Upper lobe of right lung (tissue), 1 donor: ENCODE measurements at places on chromosomes 12 and 14.
A peak's percentile ranks its signal among the peaks of the same experiment; 100 is the strongest.

DNA sequence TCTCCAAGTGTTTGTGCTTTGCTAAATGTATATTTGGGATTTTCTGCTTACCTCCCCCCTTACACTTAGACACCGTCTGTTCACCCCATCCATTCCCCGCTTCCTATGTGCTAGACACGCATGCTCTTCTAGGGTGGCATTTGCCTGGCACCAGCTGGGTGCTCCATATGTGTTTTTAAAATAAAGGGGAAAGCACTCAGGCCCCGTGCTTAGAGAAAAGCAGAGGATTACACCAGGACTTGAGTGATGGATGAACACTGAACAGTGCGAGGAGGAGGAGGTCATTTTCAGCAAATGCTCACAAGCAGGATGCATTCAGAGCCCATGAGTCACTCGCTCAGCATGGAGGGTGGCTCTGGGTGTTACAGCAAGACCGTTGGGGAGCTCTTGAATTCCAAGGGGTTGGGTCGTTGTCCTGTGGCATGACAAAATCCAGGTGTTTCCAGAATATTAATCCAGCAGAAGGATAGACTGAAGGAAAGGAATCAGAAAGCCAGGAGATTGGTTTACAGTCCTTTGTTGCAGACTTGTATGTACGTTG lies 2.9 kb upstream of the BDKRB1 start:
- no peak for DNase-seq

DNA sequence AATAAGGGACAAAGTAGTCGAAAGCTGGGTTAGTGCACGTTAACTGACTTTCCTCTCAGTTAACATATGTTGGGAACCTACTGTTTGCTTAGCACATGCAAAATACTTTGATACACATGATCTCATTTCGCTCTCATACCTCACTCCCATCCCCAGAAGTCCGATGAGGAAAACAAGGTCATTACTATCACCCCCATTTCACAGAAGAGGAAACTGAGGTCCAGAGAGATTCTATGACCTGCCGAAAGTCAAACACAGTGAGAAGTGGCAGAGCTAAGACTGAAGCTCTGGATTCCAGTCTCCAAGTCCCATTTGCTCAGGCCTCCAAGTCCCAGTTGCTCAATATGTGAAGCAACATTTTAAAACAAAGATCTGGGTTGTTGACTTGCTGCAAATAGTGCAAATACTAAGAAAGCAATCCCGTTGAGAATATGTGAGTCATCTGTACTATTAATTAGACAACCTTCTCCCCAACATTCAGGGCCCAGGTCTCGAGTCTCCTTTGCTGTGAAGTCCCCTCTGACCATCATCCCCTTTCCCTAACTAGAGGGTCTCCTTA lies 170.6 kb upstream of the PWP1 start:
- no peak for DNase-seq

GRCh38 chr12:80805106-80805505 lies 88.4 kb downstream of the MYF5 start:
- no peak for DNase-seq

DNA sequence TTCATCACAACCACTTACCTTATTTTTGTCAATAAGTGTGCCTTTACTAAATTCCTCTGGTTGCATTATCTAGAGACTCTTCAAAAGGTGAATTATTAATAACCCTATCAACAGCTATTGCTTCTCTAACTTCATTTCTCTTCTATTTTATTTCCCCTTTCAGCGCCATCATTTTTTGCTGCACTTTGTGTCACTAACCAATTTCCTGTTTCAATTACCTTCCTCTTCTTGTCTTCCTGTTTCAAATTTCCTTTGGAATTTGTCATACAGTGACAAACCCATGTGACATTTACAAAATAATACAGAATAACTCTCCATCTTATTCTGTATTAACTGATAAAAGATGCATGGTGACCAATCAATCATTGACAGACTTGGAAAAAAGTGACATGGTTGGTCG lies 12.2 kb upstream of the CLEC2A start:
- no peak for DNase-seq

GRCh38 chr14:71301611-71302010 lies 394.4 kb downstream of the PCNX1 start:
- no peak for DNase-seq

DNA sequence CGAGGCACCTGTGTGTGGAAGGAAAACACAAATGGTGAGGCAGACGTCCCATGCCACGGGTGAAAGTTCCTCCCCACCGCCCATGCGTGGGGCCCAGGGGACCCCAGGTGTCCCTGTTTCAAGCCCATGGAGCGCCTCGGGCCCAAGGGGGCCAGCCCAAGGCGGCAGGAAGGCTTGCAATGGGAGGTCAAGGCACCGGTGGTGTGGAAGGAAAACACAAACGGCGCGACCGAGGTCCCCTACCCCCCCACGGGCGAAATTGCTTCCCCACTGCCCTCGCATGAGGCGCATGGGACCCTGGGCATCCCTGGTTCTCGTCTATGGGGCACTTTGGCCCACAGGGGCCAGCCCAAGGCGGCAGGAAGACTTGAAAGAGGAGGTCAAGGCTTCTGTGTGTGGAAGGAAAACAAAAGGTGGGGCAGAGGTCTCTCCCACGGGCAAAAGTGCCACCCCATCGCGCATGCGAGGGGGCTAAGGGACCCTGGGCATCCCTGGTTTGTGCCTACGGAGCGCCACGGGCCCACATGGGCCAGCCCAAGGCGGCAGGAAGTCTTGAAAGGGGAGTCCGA lies 379.4 kb downstream of the ALG10 start:
- DNase-seq = peak; percentile 58

- DNase-seq = no peak
These were observed 200.2 kb upstream of the RBM19 start for GRCh38 chr12:114166362-114166761.

DNA sequence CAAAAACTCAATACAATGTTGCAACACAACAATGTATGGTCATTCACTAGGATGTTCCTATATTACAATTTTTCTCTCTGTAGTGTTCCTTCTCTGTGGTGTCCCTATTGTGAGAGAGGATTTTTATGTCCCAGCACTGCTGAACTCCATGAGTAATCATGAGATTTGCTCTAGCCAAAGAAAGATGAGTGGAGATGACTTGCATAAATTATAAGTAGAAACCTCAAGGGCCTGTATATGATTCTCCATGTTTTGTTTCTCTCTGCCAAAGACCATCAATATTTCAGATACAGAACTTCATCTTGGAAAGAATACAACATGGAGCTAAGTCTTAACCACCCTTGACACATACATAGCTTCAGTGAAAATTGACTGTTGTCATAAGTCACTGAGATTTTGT lies 579.1 kb downstream of the TMTC2 start:
- DNase-seq = no peak

DNA sequence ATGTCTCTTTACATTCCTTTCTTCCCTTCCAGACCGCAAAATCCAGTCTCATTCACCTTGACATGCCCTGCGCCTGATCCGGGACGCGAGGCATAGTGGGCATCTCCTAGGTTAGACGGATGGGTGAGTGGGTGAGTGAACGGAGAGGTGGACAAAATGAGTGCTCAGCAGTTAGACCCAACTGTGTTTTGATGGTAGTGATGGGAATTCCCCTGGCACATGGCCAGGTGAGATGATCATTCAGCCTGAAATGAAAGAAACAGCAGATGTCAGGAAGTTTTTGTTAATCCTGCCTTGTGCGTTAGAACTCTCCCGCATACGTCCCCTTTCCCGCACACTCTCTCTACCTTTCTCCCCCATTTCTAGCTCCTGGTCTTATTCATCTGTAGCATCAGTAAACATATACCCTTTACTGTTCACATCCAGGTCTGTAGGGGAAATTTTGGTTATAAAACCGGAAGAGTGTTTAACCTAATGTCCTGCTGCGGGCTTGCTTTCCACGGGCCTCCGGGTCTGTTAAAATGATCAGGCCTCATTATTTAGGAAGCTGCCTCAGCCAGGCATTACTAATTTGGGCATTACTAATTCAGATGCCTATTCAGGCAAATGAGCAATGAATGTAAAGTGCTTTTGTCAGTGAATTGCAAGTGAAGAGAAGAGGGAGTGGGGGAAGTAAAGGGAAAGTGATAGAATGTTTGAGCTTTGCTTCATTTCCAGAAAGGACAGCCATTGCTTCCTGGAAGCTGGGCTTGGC lies 172.8 kb downstream of the ETV6 start:
- DNase-seq = no peak

GRCh38 chr12:46480316-46480715 lies 107.7 kb upstream of the SLC38A2 start:
- no peak for DNase-seq

GRCh38 chr12:51262758-51263177 lies 7.4 kb downstream of the SMAGP start:
- peak; percentile 70 for DNase-seq

- DNase-seq = peak; percentile 72
These were observed 138.4 kb upstream of the PARP11 start for GRCh38 chr12:4011597-4011996.

GRCh38 chr14:55074662-55075061 lies 23.2 kb downstream of the MAPK1IP1L start:
- no peak for DNase-seq

- peak; percentile 89 for DNase-seq
These were observed 74.3 kb downstream of the SUSD6 start for GRCh38 chr14:69685716-69686115.

- DNase-seq = no peak
These were observed 17.5 kb upstream of the ERGIC2 start for GRCh38 chr12:29398495-29398894.

DNA sequence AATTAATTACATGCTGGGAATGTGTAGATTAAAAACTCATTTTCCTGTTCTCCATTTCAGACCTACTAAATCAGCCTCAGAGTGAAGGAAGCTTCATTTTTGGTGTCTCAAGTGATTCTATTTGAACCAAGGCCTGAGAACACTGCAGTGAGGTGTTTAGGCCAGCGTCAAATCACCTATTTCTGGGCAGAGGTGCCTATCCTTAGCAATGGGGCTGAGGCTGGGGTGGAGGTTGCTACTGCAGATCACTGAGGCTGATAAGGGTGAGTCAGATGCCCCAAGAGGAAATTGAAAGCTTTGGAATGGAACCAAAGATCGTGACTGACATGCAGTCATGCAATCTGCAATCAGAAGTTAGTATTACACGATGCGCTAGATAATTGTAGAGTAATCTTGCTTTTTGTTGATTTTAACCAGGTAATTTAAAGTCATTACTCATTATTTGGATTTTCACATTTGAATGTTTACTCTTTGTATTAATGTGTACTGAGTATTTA lies 4.4 kb downstream of the TXNRD1 start:
- DNase-seq = no peak

DNA sequence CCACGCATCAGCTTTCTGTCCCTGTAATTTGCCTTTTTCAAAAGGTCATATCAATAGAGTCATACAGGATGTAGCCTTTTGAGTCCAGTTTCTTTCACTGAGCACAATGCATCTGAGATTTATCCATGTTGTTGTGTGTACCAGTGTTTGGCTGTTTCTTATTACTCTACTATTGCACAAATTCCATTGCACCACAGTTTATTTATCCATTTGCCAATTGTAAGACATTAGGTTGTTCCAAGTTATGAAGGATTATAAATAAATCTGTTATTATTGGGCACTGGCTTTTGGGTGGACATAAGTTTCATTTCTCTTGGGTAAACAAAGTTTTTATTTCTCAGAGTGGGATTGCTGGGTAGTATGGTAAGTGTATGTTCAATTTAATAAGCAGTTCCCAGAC lies 68.3 kb upstream of the TBPL2 start:
- no peak for DNase-seq

GRCh38 chr14:42715316-42715715 lies 1108.6 kb downstream of the LRFN5 start:
- no peak for DNase-seq

- no peak for DNase-seq
These were observed 411.2 kb downstream of the AEBP2 start for GRCh38 chr12:19850346-19851065.

DNA sequence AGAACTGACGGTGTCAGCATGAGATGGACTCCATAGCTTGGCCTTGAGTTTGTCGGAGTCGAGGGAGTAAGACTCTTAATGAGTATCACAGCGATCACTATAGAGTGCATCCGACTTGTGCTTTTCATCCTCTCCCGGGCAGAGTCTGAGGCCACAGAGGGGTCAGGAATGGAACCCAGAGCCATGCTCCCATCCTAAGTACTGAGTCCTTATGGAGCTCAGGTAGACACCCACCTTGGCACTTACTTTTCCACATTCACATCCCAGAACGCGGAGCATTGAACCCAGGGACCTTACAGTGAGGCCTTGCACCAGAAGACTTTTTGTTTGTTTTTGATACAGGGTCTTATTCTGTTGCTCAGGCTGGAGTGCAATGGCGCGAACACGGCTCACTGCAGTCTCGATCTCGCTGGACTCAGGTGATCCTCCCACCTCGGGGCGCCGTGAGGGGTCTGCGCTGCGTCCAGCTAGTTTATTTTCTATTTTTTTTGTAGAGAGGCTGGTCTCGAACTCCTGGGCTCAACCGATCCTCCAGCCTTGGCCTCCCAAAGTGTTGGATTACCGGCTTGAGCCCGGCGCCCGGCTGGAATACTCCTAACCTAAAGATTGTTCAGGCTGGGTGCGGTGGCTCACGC lies 719 bp upstream of the SRSF9 start:
- DNase-seq = no peak

DNA sequence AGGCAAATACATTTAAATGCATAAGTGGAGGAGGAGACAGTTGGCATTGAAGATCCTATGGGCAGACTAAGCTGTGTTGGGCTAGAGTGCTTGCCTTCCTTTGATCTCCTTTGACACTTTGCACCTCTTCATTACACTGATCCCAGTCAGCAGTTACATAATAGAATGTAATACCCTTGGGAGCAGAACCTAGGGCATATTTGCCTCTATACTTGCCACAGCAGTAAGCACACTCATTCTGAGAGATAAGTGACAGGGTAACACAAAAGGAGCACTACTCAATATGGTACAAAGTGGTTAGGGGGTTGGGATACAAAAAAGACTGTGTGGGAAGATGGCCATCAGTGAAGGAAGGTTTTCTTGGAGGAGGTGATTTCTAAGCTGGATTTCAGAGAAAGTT lies 9.0 kb downstream of the MARS1 start:
- DNase-seq = no peak

DNA sequence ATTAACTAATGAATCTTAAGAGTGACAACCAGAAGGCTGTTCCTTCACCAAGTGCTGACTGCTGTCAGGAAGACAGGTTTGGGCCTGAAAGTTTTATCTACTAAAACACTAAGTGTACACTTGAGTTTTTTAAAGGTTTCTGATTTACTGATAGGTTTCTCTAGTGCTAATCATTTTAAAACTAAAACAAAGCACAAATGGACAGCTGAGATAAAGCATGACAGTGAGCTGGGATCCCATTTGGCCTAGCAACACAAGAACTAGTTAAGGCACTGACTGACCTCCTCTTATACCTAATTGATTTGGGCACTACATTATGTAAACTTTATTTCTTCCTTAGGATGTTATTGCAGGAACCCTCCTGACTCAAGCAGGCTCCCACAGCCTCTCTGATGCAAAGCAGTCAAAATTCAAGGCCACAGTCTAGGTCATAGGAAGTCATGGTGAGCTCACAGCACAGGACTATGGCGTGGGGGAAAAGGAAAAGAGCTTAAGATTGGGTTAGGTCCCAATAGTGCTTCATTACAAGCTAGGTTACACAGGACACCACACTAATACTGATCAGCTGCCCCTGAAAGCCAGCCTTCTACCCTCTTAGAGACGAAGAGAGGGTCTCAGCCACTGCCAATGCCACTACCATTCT lies 3.5 kb downstream of the STXBP6 start:
- DNase-seq = no peak
